ENCODE measurements at places on chromosomes 16 and 17.

- DNase-seq = no peak
Observed at GRCh38 chr17:27846042-27846655, 45.8 kb upstream of the NOS2 start.

DNA sequence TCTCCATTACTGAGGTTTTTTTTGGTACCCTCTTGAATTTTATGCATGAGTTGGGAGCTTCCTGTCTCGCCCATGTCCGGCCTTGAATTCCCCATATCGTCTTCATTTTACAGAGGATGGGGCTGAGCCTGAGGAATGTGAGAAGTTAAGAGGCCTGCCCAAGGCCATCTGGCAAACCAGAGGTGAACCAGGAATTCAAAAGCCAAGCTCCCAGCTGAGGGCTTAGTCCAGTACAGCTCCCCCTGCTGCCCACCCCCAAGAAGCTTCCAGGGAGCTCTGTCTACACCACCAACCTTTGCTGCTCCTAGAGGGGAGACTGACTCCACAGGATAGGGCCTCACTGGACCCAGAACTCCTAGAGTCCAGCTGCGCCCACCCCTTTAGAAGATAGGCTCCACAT, 20.7 kb upstream of the C16orf78 start:
- no peak for DNase-seq

DNA sequence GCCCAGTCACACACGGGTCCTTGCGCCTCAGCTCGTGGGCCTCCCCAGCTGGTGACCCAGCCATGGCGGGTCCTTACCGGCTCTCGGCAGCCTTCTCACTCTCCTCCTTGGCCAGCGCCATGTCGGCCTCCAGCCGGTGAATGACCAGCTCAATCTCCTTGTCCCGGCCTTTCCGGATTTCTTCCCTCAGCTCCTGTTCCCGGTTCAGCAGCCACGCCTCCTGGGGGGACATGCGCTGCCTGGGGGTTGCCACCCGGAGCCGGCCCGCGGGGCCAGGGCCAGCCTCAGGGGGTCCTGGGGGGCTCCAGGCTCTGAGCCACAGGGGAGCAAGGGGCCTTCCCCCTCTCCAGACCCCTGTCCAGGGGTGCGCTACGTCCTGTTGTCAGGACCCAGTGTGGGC, 25.1 kb upstream of the AATK start:
- no peak for DNase-seq

DNA sequence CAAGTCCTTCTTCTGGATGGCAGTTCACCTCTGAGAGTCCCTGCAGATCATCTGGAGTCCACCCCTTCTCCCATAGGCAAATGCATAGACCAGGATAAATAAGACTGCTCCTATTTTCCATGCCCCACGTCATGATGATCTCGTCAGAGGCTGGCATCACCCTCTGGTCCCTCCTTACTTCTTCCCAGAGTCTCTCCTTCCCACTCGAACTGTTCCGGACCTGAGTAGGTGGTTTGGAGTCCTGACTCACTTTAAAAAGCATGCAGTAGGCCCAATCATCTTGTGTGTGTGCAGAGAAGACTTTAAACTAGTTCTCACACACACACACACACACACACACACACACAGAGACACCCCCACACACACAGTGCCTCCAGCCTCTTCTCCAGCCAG, 72.0 kb downstream of the SOX9 start:
- DNase-seq = no peak

DNA sequence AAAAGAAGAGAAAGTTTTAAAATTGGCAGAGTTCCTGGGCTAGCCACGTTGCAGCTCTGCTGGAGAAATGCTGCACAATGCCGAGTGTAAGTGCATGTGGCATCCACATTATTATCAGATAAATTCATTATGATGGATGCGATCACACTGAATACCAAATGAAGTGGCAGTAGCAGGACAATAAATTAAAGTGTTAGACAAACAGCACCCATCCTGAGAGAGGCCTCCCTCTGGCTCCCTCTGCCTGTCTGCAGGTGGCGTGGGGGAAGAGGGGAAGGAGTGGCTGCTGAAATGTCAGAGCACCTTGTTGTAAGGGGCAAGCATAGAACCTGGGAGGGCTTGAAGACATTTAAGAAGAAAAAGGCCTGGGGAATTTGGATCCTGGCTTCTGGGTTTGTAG, 324.1 kb downstream of the HAPSTR1 start:
- DNase-seq = no peak

GRCh38 chr16:69180011-69180338, 7.0 kb upstream of the SNTB2 start:
- no peak for DNase-seq

DNA sequence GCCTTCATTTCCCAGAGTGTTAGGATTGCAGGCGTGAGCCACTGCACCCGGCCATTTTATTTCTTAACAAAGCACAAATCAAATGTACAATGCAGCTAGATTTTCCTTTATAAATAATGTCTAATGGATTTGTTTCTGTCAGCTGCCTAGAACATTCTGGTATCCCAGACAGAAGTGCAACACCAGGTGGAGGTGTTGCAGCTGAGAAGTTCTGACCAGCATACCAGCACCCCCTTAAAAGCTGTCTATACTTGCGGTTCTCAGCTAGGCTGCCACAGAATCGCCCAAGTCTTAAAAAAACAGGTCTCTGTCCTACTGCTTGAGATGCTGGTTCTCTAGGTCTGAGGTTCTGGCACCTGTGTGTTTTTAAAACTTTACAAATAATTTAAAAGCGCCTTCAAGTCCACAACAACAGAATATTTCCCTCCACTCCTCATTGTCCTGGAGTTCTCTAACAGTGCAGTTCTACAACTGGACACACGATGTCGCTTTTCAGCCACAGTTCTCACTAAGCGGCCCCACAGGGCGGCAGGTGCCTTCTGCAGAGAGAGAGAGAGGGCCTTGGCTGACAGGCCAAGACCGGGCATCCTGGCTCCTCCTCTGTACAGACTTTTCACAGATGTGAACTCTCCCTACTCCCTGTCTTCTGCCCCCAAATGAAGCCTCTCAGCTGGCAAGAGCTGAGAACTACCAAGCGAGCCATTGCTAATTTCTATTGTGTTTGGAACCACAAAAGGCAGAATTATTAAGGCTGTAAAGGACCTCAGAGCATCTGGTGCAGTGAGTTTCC, 32.6 kb upstream of the MEOX1 start:
- DNase-seq = peak; percentile 85

GRCh38 chr17:14940108-14940937, 324.8 kb downstream of the PMP22 start:
- DNase-seq = no peak

DNA sequence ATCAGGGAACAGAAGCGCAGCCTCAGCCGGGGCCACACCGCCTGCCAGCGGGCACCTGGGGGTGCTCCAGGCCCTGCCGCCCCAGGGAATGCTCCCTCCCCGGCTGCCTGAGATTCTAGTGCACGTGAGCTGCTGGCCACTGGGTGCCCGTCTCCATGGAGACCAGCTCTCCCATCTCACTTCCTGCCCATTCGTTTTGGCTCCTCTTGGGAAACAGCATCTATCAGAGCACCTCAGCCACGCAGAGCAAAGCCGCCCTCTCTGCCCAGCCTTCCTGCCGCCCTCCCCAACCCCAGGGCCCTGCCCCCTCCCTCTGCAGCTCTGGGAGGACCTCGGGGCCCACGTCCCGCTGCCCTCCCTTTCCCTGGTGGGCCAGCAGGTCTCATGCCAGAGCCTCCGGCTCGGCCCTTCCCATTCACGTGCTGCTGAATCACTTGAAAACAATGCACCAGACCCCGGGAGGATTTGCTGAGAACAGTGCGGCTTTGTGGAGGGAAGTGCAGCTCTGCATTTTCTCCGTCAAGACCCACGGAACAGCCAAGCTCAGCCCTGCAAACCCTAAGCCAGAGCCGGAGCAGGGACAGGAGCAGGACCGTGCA, 19.4 kb downstream of the CEP295NL start:
- peak; percentile 68 for DNase-seq

GRCh38 chr16:49862694-49863093, 6.8 kb upstream of the ZNF423 start:
- no peak for DNase-seq

DNA sequence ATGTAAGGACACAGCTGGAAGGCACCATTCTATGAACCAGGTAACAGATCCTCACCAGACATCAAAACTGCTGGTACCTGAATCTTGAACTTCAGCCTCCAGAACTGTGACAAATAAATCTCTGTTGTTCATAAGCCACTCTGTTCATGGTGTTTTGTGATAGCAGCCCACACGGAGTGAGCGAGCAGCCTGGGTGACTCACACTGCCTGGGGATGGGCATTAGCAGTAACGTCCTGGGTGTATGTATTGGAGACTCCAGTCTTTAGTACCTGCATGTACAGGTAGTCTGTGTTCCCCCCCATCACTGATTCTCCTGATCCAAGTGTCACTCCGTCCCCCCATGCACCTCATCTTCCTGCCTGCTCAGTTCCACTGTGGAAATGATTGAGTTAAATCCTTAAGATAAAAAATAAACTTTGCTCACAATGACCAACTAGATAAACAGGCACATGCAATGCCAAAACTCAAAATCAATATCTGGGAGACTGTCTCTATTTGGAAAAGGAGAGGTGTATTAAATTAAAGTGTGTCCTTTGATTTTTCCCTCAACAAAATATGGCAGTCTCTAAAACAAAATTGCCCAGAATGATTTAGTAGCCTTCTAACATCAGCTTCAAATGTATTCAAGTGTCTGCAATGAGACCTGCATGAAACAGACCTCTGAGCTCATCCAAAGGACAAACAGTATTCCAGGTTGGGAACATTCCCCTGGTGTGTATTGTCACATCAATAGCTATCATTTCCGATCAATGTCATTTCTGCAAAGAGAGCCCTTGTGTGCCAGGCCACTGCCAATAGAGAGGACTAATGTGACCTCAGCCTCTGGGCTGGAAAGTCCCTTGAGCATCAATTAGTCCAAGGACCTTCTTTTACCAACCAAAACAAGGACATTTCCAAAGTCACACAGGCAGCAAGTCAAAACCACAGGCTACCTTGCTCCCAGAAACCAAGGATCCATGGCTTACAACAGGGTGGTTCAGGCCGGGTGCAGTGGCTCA, 12.2 kb upstream of the VAT1L start:
- no peak for DNase-seq

- no peak for DNase-seq
Observed at GRCh38 chr16:70627696-70628095, 18.7 kb upstream of the IL34 start.

GRCh38 chr16:1613728-1614455, 1.7 kb downstream of the CRAMP1 start:
- no peak for DNase-seq

- DNase-seq = no peak
Observed at GRCh38 chr17:39450051-39450450, 1.0 kb downstream of the MED1 start.

- DNase-seq = no peak
Observed at GRCh38 chr16:16163571-16163970, 59.7 kb downstream of the ABCC6 start.

DNA sequence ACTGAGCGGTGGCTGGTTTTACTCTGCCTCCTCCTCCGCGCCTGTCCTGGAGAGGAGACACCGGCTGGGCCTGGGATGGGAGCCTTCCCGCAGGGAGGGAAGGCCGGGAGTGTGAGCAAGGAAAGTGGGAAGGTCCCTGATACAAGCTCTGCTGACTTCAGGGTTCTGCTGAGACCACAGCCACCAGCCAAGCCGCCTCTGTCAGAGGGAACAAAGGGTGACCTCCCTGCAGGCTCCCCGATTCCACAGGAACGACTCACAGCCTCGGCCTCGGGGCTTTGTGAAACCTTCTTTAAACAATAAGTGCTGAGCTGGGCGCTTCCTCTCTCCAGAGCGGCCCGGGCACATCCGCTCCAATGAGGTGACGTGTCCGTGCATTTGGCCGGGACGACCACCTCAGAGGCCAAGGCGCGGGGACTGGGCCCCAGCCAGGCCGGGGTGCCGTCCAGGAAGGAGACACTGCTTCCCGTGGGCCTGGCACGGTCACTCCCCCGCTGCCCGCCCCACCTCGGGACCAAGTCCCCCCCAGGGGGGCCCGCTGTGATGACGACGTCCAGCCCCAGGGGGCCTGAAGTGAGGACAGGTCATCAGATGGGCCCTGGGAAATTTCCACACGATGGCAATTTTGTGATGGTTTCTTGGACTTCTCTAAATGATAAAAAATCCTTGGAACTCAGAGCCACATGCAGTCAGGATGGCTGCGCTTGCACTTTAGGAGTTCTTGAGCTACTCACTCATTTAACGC, 11.8 kb upstream of the CIBAR2 start:
- DNase-seq = no peak

DNA sequence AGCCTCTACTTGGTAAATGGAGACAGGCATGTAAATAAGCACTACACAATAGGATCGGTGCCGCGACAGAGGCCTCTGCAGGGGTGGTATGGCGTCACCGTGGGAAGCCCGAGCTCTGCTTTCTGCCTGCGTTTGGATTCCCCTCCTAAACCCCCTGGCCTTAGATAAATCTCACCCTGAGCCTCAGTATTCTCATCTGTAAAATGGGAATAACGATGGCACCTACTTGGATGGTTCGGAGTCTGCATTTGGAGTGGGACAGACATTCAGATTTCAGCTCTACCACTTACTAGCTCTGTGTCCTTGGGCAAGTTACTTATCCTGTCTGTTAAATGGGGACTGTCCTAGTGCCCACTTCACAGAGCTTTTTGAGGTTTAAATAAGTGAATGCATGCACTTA, 42.8 kb upstream of the TNRC6A start:
- no peak for DNase-seq

- no peak for DNase-seq
Observed at GRCh38 chr16:30416047-30416603, 8.7 kb downstream of the ZNF771 start.

DNA sequence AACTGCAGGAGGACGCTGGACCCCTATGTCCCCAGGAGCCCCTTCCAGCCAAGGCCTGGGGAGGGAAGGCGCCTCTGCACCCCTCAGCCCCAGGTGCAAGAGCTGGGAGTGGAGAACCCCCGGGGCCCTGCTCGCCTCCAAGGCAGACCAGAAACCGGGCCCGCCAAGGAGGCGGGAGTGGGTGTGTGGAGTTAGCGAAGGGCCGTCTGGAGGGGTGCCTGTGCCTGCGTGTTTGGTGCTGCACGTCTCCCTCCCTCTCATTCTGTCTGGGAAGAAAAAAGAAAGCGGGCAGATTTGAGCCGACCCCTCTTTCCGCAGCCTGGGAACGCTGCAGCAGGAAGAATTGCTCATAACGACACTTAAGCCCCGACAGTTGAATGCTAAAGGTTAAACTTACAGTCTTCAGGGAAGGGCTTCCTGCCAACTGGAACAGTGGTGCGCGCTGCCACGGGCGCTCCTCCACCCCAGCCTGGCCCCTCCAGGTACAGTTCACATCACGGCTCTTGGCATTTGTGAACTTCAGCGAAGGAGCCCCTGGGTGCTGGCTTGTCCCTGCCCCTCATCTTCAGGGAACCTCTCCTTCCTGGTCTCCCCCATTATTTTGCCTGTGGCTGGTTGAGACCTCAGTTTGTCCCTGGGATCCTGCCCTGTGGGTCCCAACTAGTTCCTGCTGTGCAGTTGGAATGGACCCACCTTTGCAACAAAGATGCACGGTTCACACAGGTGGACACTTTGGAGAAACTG, 19.2 kb upstream of the ZFHX3 start:
- DNase-seq = peak; percentile 65

DNA sequence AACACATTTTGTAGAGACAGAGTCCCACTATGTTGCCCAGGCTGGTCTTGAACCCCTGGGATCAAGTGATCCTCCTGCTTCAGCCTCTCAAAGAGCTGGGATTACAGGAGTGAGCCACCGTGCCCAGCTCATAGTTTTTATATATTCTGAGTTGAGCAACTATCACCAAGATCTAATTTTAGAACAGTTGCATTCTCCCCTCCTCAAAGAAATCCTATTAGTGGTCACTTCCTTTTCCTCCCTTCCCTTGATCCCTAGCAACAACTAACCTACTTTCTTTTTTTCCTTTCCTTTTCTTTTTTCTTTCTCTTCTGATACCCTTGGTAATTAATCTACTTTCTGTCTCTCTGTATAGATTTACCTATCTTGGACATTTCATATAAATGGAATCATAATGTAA, 61.5 kb upstream of the B4GALNT2 start:
- no peak for DNase-seq

Data from H1 (cell line).